Activated CD4-positive, alpha-beta T cell treated with anti-CD3 and anti-CD28 coated beads for 4 hours (primary cell): ENCODE measurements at places on chromosomes 7 and 10.

DNA sequence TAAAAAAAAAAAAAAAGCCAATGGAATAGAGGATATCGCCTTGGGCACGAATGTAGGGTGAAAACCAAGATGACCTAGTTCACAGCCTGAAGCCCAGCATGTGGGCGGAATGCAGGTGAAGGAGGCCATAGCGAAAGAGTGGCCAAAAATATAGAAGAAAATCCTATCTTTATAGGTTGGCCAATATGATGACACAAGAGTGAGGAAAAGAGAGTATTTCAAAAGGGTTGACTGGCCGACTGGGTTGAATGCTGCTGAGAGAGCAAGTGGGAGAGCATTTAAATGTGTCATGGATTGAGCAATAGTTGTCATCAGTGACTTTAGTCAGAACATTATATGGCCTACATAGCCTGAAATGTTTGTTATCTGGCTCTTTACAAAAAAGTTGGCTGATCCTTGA, 17.2 kb upstream of the GLI3 start:
- no peak for DNase-seq

DNA sequence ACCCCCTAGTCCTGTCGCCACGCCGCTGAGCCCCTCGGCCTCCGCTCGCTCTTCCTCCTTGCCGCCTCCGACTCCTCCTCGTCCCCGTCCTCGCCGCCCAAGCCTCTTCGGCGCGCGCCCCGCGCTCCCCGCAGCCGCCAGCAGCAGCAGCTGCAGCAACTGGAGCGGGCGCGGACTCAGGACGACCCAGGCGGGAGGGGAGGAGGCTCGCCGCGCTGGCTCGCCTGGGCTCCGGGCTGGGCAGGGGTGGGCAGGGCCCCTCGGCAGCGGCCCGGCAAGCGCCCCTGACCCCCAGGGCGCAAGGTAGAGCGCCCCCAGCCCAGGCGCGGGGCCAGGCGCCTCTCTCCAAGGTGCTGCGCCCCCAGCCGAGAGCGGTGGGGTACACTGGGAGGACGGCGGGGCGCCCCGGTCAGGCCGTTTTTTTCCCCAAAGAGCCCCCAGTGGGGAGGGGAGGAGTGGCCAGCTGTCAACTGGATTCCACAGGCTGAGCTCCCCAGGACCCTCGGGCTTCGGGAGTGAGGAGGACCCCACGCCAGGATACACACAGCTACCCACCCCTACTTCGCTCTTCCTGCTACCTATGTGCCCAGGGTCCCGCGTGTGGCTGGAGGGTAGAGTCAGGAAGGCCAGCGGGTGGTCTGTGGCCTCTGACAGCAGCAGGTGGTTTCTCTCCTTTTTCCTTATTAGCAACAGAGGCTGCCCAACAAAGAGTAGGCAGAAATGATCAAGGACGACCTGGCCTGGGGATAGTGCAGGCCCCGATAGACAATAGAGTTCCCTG, 903 bp upstream of the KCNMA1 start:
- DNase-seq: no peak

DNA sequence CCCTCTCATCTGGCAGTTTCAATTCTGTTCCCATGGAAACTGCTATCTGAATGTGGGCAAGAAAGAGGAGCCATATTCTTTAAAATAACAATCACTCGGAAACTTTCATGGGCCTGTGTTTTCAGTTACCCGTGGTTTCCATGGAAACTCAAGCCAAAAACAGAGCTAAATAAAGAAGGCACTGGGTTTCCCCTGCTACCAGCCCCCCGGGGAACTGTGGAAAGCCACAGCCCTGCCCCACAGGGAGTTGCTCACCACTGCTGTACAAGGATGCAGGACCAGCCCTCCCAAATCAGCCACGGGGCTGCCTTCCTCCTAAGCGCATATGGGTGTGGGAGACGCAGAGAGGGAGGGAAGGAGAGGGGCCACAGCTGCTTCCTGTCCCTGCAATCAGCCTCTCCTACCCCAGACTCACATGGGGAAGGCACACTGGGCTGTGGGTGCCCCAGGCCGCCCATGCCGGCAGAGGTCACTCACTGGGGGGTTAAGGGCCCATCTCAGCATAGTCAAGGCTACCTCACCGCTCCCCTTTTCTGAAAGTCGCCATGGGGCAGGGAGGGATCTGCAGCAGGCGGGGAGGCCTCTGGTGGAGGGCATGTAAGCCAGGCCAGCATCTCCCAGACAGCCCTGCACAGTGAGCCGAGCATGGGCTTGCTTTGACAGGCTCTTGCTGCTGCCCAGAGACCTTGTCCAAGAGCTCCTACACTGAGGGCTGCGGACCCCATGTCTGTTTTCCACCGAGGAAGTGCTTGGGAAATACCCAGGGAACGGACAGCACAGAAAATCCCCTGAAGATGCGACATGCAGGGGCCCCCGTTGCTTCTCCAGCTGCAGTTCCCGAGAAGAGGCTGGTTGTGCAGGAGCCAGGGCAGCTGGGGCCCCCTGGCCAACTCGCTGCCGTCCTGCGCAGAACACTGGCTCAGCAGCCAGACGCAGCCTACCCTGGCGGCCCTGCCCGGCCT, 157.3 kb upstream of the PPP2R2D start:
- no peak for DNase-seq

GRCh38 chr7:2012981-2013380, 219.8 kb downstream of the MAD1L1 start:
- DNase-seq: no peak

DNA sequence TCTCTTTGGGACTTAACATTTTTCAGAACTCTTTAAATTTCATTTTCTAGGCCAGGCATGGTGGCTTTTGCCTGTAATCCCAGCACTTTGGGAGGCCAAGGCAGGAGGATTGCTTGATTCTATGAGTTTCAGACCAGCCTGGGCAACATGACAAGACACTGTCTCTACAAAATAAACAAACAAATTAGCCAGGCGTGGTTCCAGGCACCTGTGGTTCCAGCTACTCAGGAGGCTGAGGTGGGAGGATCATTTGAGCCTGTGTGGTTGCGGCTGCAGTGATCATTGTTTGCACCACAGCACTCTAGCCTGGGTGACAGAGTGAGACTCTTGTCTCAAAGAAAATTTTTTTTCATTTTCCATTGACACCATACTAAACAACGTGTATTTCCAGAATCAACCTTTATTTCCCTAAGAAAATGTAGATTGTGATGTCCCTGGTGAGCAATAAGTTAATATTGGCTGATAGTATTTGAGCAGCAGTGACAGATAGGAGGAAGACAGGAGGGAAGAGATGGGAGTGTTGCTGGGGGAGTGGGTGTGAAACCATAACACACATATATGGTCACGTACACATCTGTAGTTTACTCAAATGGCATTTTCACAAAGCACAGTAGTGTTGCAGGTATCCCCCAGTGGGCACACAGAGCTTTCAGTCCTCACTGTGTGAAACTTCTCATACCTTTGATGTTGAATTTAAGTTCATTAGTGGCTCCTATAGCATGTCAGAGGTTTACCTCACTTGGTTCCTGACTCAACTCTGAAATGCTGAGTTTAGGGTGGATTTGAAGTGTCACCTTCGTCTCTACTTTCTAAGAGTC, 205.6 kb downstream of the AUTS2 start:
- DNase-seq: no peak

DNA sequence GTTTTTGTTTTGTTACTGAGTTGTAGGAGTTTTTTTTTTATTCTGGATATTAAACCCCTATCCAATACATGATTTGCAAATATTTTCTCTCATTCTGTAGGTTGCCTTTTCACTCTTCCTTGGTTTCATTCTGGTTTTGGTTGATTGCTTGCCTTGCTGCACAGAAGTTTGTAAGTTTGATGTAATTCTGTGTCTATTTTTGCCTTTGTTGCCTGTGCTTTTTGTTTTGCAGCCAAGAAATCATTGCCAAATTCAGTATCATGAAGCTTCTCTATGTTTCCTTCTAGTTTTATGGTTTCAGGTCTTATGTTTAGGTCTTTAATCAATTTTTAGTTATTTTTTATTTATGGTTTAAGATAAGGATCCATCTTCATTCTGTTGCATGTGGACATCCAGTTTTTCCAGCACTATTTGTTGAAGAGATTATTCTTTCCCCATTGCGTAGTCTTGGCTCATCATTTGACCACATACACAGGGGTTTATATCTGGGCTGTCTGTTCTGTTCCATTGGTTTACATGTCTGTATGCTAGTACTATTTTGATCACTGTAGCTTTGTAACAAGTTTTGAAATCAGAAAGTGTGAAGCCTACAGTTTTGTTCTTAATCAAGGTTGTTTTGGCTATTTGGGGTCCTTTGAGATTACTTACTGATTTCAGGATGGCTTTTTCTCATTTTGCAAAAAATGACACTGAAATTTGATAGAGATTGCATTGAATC, 26.4 kb downstream of the BMPR1A start:
- DNase-seq: no peak

- no peak for DNase-seq
These were observed 173.2 kb downstream of the EBF3 start for GRCh38 chr10:129790715-129791446.

- no peak for DNase-seq
These were observed 57.5 kb upstream of the PPIF start for GRCh38 chr10:79289801-79290200.

- DNase-seq: no peak
These were observed 262.2 kb downstream of the WDR11 start for GRCh38 chr10:121113385-121113696.

DNA sequence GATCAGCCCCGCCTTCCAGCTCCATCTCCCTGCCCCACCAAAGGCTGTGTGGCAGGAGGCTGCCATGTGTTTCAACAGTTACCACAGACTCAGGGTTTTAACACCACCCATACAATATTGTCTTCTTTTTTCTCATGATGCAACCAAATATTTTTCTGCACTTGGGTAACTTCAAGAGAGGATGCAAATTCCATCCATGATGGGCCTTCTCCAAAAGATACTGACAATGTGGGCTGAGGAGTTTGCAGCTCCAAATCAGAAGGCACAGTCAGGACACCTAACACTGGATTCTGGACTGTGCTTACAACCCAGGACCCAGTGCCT, 347.9 kb downstream of the GRID1 start:
- DNase-seq: no peak

GRCh38 chr10:44399659-44400451, 15.0 kb upstream of the CXCL12 start:
- no peak for DNase-seq

DNA sequence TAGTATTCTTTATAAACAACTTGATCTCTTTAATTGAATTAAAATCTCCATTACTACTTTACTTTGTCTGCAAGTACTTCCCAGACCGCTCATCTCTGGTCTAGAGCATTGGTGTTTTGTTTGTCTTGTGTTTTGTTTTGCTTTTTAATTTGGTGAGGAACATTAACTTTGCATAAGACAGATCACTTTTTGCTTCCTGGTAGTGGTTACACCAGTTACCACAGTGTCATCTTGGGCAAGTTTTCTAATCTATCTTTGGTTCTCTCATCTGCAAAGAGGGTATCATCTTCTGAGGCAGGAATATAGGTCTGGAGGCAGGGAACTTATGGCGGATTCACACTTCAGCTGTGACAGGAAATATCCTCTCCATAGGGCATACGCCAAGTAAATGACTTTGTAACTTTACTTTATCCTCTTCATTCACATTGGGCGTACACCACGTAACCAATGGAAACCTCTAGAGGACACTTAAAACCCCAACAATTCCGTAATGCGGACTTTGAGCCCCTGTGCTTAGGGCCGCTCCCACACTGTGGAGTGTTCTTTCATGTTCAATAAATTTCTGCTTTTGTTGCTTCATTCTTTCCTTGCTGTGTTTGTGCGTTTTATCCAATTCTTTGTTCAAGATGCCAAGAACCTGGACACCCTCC, 83.2 kb upstream of the JAZF1 start:
- no peak for DNase-seq

GRCh38 chr7:116828281-116828680, 34.1 kb upstream of the CAPZA2 start:
- DNase-seq: no peak

DNA sequence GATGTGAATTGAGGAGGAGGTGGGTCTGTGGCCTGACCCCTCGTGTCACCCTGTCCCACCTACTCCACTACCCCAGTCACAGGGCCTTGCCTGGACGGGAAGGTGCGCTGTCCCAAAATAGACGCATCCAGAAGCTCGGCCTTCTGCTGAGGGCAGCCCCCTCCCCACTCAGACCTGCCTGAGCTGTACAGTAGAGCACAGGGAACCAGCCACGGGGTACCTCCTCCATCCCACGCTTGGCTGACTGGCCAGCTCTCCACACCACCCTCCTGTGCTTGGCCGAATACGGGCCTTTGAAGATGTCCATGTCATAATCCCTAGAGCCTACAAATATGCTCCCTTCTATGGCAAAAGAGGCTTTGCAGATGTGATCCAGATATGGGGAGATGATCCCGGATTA, 88.3 kb downstream of the CHST15 start:
- no peak for DNase-seq

DNA sequence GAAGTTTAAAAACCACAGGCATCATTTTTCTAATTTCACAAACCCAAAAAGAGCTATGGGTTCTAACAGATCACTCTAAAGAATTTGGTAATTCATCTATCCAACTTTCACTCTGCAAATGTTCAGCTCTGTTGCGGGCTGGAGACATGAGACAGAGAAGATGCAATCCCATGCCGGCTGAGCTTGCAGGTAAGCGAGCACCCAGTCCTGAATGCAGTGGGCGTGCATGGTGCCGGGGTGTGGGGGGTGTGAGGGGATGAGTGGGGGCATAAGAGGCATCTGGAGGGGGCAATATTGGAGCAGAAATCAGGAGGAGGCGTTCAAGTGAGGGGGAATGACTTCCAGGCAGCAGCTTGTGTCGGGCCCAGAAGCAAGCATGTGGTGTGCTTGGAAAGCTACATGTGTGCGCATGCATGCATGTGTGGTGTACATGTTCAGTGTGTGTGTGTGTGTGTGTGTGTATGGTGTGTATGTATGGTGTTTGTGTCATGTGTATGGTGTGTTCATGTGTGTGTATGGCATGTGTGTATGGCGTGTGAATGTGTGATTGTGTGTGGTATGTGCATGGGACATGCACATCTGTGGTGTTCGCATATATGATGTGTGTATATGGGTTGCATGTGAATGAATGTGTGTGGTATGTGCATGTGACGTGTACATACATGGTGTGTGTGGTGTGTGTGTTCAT, 172.9 kb downstream of the PRKCQ start:
- DNase-seq: no peak

DNA sequence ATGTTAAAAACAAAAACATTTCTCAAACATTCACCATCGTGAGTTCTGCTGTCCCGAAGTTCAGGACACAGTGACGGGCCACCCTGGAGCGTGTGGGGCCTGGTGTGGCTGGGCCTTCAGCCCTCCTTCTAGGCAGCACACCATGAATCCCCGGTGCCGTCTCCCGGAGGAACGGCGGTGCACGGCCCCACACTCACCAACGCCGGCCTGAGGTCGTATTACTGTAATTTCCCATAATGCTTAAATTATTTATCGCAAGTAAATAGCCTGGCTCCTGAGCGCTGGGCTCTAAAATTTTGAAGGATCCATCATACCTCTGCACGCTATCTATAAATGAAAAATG, 1.4 kb downstream of the STK32C start:
- DNase-seq: no peak

DNA sequence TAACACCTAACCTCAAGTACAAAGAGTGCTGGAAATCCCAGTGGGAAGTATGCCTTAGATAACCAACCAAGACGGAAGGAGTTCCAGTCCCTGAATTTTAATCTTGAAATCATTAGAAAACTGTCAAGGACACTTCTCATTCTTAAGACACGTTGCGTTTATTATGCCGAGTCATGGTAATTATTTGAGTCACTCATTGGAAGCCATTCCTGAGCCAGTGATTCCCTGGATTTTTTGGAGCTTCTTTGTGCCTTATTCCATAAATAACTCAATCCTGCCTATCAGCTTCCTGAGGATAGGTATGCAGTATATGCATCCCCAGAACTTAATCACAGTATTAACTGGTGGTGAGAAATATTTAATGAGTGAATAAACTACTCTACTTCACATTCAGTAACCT, 77.4 kb downstream of the PPP1R17 start:
- no peak for DNase-seq
